ENCODE measurements at places on chromosomes 6 and 20.
A peak's percentile ranks its signal among the peaks of the same experiment; 100 is the strongest.

- no peaks in the 10 kb centered on the region for H3K36me3 ChIP-seq
- no peak overlapping the region for H3K4me3 ChIP-seq
- H3K4me1 ChIP-seq = no peaks in the 10 kb centered on the region
- no peak overlapping the region for H3K27ac ChIP-seq
These were observed 1.2 kb downstream of the MAS1L start for GRCh38 chr6:29486577-29486976.

GRCh38 chr20:58251348-58251978 lies 23.0 kb upstream of the ANKRD60 start:
- DNase-seq = no peak
- no peak overlapping the region for H3K4me3 ChIP-seq
- no peaks in the 10 kb centered on the region for H3K4me1 ChIP-seq
- H3K27me3 ChIP-seq = peaks cover 3% of the 10 kb centered on the region
- H3K27ac ChIP-seq = peak overlapping the region; percentile 74
- peaks cover 65% of the 10 kb centered on the region for H3K36me3 ChIP-seq

- H3K4me1 ChIP-seq = peaks cover 50% of the 10 kb centered on the region
- no peaks in the 10 kb centered on the region for H3K36me3 ChIP-seq
- H3K27ac ChIP-seq = no peak overlapping the region
These were observed 6.8 kb downstream of the PMEPA1 start for GRCh38 chr20:57703013-57703412.

- H3K27me3 ChIP-seq = peaks cover 13% of the 10 kb centered on the region
- H3K4me3 ChIP-seq = no peak overlapping the region
- peak overlapping the region; percentile 30 for H3K27ac ChIP-seq
- no peaks in the 10 kb centered on the region for H3K4me1 ChIP-seq
- no peaks in the 10 kb centered on the region for H3K36me3 ChIP-seq
These were observed 27.8 kb upstream of the KIF16B start for GRCh38 chr20:16601047-16601446.

- H3K4me1 ChIP-seq = peaks cover 14% of the 10 kb centered on the region
- no peak overlapping the region for H3K27ac ChIP-seq
- DNase-seq = no peak
- no peak overlapping the region for H3K4me3 ChIP-seq
These were observed 1.9 kb upstream of the ZNF831 start for GRCh38 chr20:59161721-59162120.

GRCh38 chr6:136750696-136751521 lies 41.4 kb downstream of the MAP3K5 start:
- H3K27ac ChIP-seq = peak overlapping the region; percentile 49
- no peak overlapping the region for H3K4me3 ChIP-seq
- no peaks in the 10 kb centered on the region for H3K36me3 ChIP-seq
- H3K4me1 ChIP-seq = peaks cover 15% of the 10 kb centered on the region
- DNase-seq = no peak

- H3K4me1 ChIP-seq = no peaks in the 10 kb centered on the region
- no peak for DNase-seq
- H3K4me3 ChIP-seq = no peak overlapping the region
- H3K27ac ChIP-seq = no peak overlapping the region
- H3K27me3 ChIP-seq = peaks cover 8% of the 10 kb centered on the region
These were observed 177.6 kb upstream of the PHACTR1 start for GRCh38 chr6:12538881-12539357.

DNA sequence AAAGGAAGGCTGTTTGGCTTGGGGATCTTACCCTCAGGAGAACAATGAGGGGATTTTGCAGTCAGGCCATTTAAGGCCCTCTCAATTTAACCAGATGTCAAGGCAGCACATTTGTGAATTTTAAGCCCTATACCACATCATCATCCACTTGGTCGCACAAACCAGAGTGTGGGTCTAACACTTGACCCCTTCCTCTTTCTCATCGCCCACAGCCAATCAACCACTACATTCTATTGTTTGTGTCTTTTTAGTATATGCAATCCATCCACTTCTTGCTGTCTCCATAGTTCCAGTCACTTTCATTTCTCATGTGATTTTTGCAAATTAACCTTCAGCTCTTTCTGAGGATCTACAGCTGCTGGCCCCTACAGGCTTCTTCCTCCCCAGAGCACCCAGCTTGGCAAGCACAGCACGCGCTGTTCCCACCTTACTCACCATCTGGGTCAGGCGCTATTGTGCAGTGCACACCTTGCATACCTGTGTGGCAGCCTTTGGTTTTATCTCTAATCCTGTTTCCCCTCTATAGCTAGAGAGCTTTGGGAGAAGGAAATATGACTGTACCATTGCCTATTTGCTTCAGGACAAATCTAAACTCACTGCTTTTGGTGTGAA lies 32.3 kb upstream of the CD83 start:
- H3K27me3 ChIP-seq = peaks cover 9% of the 10 kb centered on the region
- H3K4me1 ChIP-seq = peaks cover 41% of the 10 kb centered on the region
- H3K27ac ChIP-seq = peak overlapping the region; percentile 29
- no peak for DNase-seq
- no peak overlapping the region for H3K4me3 ChIP-seq

DNA sequence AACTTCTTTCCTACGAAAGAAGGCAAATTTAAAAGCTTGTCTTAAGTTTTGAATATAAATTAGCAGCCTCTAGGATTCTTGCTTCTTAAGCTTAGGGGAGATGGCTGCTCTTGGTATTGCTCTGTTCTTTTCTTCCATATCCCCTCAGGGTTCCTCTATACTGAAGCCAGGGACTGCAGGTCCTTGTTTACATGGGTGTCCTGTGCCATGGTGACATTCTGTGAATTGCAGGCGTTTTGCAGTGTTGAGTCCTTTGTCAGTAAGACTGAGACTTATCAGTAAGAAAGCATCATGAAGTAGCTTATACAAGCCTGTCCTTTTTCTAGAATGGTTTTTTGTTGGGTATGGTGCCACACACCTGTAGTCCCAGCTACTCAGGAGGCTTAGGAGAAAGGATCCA lies 147.8 kb downstream of the ARID1B start:
- peaks cover 3% of the 10 kb centered on the region for H3K27me3 ChIP-seq
- H3K27ac ChIP-seq = peak overlapping the region; percentile 90
- H3K36me3 ChIP-seq = peaks cover 34% of the 10 kb centered on the region
- H3K4me3 ChIP-seq = no peak overlapping the region

DNA sequence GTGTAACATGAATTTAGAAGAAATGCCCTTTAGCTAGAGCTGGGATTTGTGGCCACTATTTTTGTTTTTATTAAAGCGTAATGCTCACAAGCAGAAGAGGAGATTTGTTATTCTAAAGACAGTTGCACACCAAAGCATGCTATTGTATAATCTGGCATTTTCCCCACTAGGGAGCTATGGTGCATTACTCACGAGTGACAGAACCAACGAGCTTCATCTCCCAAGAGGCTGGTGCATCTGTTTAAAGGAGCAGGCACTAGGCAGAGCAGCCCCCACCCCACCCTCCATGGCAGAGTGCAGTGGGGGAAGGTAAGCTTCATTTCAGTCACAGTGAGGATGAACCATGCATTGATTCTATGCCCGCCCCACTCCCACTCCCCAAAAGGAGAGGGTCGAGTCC lies 287.3 kb upstream of the TSHZ2 start:
- no peak overlapping the region for H3K4me3 ChIP-seq
- H3K27ac ChIP-seq = no peak overlapping the region
- no peak for DNase-seq
- H3K4me1 ChIP-seq = peaks cover 14% of the 10 kb centered on the region
- peaks cover 17% of the 10 kb centered on the region for H3K27me3 ChIP-seq

DNA sequence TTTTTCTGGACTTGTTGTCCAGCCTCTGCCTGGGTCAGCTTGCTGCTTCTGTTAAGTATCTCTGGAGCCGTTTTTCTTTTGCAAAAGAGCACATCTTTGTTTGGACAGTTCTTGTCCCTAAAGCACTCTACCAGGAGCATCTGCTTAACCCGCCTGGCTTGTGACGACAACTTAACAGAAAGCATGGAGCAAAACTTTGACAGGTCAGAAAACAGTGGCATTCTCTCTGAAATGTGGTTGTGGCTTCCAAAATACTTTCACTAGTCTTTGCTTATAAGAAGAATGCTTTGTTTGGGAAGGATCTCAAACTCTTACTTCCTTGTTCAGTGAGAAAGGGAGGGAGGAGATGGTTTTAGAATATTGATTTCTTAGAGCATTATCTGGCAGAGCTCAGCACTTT lies 47.6 kb downstream of the CD109 start:
- H3K27me3 ChIP-seq = no peaks in the 10 kb centered on the region
- H3K27ac ChIP-seq = no peak overlapping the region
- H3K36me3 ChIP-seq = no peaks in the 10 kb centered on the region
- DNase-seq = no peak

DNA sequence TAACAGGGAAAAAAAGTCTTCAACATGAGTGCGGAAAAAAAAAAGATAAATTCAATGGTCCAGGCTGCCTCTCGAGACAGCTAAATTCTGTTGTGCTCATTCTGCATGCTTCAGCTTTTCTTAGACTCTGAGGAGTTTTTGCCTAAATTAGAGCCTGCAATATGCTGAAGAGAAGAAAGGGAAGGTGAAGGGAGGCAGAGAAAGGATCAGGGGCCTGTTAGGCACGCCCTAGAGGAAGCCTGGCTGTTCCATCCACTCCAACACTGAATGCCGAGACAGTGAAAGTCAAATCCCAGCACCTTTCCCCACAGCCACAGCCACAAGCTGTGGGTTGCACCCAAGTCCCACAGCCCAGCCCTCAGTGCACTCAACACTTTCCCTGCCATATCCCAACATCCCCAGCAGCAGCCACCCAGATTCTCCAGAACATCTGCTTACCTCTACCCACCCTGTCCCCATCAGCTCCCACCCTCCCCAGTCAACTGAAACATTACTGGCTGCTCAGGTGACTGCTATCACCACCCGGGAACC lies 37.3 kb downstream of the PREX1 start:
- H3K27ac ChIP-seq = peak overlapping the region; percentile 94
- no peak overlapping the region for H3K4me3 ChIP-seq
- DNase-seq = no peak
- H3K27me3 ChIP-seq = peaks cover 11% of the 10 kb centered on the region

DNA sequence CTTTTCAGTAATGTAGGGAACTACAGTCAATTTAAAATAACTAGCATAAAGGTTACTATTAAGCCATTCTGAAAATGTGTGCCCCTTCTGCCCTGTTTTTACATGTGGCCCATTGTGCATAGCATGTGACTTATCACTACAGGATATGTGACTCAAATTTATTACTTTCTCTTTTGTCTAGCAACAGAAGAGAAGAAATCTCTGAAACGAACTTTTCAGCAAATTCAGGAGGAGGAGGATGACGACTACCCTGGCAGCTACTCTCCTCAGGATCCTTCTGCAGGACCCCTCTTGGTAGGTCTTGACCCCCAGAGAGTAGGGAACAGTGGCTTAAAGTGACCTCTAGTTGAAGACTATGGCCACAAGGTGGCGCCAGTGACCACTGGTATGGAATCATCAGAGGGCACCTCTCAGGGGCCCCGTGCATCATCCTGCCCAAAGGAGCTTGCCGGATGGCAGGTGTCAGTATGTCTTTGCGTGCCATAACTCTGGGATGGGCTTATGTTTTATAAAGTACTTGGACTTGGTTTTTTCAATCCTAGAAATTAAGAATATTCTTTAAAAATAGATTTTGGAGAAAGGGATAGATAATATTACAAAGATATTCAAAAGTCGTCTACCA lies 23.9 kb downstream of the RPRD1B start:
- peak; percentile 93 for DNase-seq
- no peaks in the 10 kb centered on the region for H3K27me3 ChIP-seq
- peaks cover 6% of the 10 kb centered on the region for H3K4me1 ChIP-seq
- H3K4me3 ChIP-seq = no peak overlapping the region
- H3K36me3 ChIP-seq = peaks cover 4% of the 10 kb centered on the region

DNA sequence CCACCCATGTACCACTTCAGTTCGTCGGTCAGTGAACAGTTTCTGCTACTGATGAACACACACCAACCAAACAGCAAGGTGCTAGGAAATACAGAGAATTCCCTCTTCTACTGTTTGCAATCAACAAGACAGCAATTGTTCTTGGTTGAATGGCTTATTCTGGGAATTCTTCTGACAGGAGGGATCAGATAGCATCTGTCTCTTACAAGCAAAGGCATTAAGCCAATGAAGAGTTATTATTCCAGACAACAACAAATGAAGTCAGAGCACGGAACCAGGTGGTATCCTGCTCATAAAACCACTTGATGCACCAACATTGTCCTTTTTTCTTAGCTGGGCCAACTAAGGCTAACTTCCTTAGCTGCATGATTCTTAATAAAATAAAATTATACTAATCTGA lies 37.8 kb downstream of the PTPRK start:
- no peak overlapping the region for H3K4me3 ChIP-seq
- no peaks in the 10 kb centered on the region for H3K27me3 ChIP-seq
- DNase-seq = no peak
- H3K4me1 ChIP-seq = peaks cover 46% of the 10 kb centered on the region

GRCh38 chr20:52923123-52923937 lies 48.8 kb upstream of the TSHZ2 start:
- H3K27me3 ChIP-seq = peaks cover 5% of the 10 kb centered on the region
- H3K27ac ChIP-seq = peak overlapping the region; percentile 6
- no peak for DNase-seq
- H3K4me1 ChIP-seq = peaks cover 67% of the 10 kb centered on the region
- no peak overlapping the region for H3K4me3 ChIP-seq

DNA sequence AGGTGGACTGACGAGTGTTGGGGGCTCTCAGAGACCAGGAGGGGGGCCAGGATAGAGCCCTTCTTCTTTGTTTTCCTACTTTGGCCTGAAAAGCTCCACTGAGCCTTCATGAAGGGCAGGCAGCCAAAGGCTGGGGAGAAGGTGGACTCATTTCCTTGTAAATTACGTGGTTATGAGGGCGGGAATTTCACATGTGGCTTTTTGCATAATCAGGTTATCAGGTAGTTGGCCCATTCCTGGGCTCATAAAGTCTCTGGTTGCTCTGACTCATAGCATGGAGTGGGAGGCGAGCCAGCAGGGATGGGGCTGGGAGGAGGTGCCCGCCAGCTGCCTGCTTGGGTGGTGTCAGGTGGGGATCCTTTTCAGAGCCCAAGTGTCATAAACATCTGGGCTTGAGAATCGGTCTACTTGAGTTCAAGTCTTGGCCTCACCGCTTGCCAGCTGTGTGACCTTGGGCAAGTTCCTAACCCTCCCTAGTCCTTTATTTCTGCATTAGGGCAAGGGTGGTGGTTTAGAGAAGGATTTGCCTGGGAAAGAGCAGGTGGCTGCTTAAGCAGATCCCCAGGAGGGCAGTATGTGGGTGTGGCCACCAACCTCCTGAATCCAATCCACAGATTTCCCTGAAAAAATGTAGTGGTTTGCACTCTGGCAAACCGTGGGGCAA lies 26.5 kb upstream of the RNF24 start:
- H3K36me3 ChIP-seq = no peaks in the 10 kb centered on the region
- H3K4me1 ChIP-seq = peaks cover 36% of the 10 kb centered on the region
- peaks cover 7% of the 10 kb centered on the region for H3K27me3 ChIP-seq
- H3K27ac ChIP-seq = no peak overlapping the region
- H3K4me3 ChIP-seq = no peak overlapping the region
- no peak for DNase-seq

DNA sequence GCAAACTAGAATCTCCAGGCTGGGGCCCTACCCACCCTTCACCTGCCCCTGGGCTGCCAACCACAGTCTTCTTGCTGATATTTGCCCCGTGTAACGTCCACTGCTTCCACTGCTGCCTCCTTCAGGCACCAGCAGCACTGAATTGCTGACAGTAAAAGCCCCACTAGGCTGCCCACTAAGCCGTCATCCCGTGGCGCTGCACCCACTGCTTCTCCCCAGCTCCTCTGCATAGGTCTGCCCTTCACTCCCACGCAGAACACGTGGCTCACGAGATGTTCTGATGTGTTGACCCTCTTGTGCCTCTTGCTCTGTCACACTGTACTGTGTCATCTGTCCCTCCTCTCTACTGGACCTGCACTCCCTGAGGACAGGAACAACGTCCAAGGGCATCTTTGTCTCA lies 86.3 kb upstream of the HIVEP1 start:
- H3K27ac ChIP-seq = no peak overlapping the region
- no peak for DNase-seq
- H3K4me1 ChIP-seq = peaks cover 11% of the 10 kb centered on the region
- H3K36me3 ChIP-seq = no peaks in the 10 kb centered on the region

Measured in nephron progenitor cell (in vitro differentiated cells).